Type B pancreatic cell (in vitro differentiated cells): ENCODE measurements at places on chromosomes 11 and 22. TPM values are rescaled to one million over a fixed set of nuclear protein-coding genes. Genes with fewer than 3 reads are reported as not detected.

FOXRED2 gene
- 20.6 and 38.8 TPM in 2 replicates for total RNA-seq

RIC3 gene
- total RNA-seq = 7.0 and 12.0 TPM in 2 replicates

ARHGEF17 gene
- 29.2 and 69.7 TPM in 2 replicates for total RNA-seq

DEFB131B gene
- not detected in 2 replicates for total RNA-seq

SLC22A24 gene
- total RNA-seq = not detected in 2 replicates

APOBEC3H gene
- total RNA-seq = 0.63 and 1.1 TPM in 2 replicates

MYBPC3 gene
- 0.40 and 1.8 TPM in 2 replicates for total RNA-seq

KCNE3 gene
- total RNA-seq = 7.3 and 12.5 TPM in 2 replicates

RAG2 gene
- total RNA-seq = 0.14 TPM in 1 of 2 replicates, not detected in the other

CD3E gene
- not detected in 2 replicates for total RNA-seq

BATF2 gene
- total RNA-seq = 1.0 TPM in 2 replicates

BCO2 gene
- 2.2 and 2.7 TPM in 2 replicates for total RNA-seq
